ENCODE measurements at places on chromosomes 13 and 19.

- H3K4me1 ChIP-seq: no peaks in the 10 kb centered on the region
- no peak for DNase-seq
- no peak overlapping the region for H3K27ac ChIP-seq
- no peaks in the 10 kb centered on the region for H3K36me3 ChIP-seq
- no peak overlapping the region for H3K4me3 ChIP-seq
- H3K27me3 ChIP-seq: peaks cover 1% of the 10 kb centered on the region
Measured at GRCh38 chr19:27962264-27962663, 1250.7 kb downstream of the UQCRFS1 start.

DNA sequence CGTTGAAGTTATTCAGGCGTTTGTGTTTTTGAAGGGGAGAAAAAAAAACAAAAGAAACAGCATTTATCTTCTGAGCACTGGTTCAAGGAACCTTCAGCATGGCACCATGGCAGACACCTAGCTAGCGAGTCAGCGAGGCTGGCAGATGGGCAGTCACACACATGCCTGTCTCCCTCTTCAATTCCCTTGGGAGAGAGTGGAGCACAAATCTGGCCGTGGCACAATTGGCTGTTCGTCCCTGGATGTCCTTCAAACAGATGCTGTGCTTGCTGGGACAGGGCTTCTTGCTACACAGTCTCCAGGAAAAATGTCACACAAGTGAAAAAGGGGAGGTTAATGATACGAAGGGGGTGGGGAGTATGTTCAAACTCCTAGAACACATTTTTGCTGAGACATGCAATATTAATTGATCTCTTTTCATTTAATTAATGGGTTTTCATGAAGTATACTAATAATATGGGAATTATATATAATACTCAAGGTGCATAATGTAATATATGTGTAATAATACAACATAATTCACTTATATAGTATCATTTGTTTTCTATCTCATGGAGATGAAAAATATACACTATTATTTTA is 1674.5 kb upstream of the SLC10A2 start:
- H3K4me1 ChIP-seq: no peaks in the 10 kb centered on the region
- no peaks in the 10 kb centered on the region for H3K36me3 ChIP-seq
- no peak for DNase-seq
- no peaks in the 10 kb centered on the region for H3K27me3 ChIP-seq
- no peak overlapping the region for H3K4me3 ChIP-seq

GRCh38 chr13:30743319-30744055 is 8.1 kb downstream of the ALOX5AP start:
- peaks cover 53% of the 10 kb centered on the region for H3K4me1 ChIP-seq
- H3K27me3 ChIP-seq: no peaks in the 10 kb centered on the region
- H3K27ac ChIP-seq: no peak overlapping the region
- no peak for DNase-seq

DNA sequence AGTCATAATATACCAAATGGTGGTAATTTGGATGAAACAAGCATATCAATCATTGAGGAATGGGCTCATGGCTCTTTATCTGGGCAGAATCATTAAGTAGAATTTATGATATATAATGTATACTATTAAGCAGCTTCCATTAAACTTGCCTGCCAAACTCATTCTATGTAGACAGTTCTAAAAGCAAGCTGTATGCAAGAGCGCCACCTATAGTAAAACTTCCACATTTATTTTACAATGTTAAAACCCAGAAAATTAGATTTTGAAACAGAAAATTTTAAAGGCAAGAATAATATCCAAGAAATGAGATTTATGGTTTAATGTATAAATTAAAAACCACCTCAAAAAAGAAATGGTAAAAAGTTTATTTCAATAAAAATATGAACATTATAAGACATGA is 161.5 kb downstream of the MZT1 start:
- no peaks in the 10 kb centered on the region for H3K4me1 ChIP-seq
- peaks cover 12% of the 10 kb centered on the region for H3K27me3 ChIP-seq
- no peak for DNase-seq
- H3K4me3 ChIP-seq: no peak overlapping the region
- H3K27ac ChIP-seq: no peak overlapping the region

DNA sequence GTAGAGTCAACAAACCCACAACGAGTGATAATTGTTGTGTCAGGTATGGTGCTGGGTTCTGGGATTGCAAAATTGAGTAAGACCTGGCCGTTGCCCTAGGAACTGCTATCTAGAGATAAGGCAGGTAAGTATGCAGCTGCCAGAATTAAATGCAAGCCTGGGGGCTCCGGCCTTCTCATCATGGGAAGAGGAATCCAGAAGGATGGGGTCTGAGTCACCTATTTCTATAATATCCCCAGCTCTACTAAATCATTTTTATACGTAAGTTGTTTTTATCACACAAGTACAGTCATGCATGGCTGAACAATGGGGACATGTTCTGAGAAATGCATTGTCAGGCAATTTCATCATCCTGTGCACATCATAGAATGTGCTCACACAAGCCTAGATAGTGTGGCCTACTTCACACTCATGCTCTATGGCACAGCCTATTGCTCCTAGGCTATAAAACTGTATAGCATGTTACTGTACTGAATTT is 203.0 kb downstream of the KLF5 start:
- DNase-seq: no peak
- no peaks in the 10 kb centered on the region for H3K27me3 ChIP-seq
- no peak overlapping the region for H3K27ac ChIP-seq

Data from activated naive CD4-positive, alpha-beta T cell treated with anti-CD3 and anti-CD28 coated beads for 36 hours (primary cell).